H7 (cell line): ENCODE measurements at places on chromosomes 4 and X. TPM values are rescaled to one million over a fixed set of nuclear protein-coding genes. Genes with fewer than 3 reads are reported as not detected.

PFKFB1 gene
- 0.07 and 0.14 TPM in 2 replicates for total RNA-seq

CYTL1 gene
- total RNA-seq, result 1.5 and 3.5 TPM in 2 replicates

USP27X gene
- total RNA-seq, result 2.5 and 4.1 TPM in 2 replicates

TMPRSS11D gene
- not detected in 2 replicates for total RNA-seq

REPS2 gene
- total RNA-seq, result 0.31 and 1.1 TPM in 2 replicates

SOD3 gene
- 0.07 and 1.3 TPM in 2 replicates for total RNA-seq

MAGED4B gene
- 5.1 and 25.0 TPM in 2 replicates for total RNA-seq

CCKAR gene
- not detected in 2 replicates for total RNA-seq

TNIP2 gene
- total RNA-seq, result 44.6 and 51.3 TPM in 2 replicates

CSAG2 gene
- 0.28 TPM in 1 of 2 replicates, not detected in the other for total RNA-seq

UBE2D3 gene
- 437 and 446 TPM in 2 replicates for total RNA-seq

ARAF gene
- 34.4 and 38.2 TPM in 2 replicates for total RNA-seq

EPGN gene
- not detected in 2 replicates for total RNA-seq

RNF212 gene
- total RNA-seq, result 28.0 and 59.8 TPM in 2 replicates

MBNL3 gene
- total RNA-seq, result 2.5 and 5.1 TPM in 2 replicates

ZNF280C gene
- total RNA-seq, result 52.7 and 65.0 TPM in 2 replicates

ZIC3 gene
- 114 and 140 TPM in 2 replicates for total RNA-seq

FAT1 gene
- total RNA-seq, result 83.9 and 108 TPM in 2 replicates

ARX gene
- not detected in 2 replicates for total RNA-seq

ARHGAP4 gene
- 39.4 and 51.3 TPM in 2 replicates for total RNA-seq

AKAP14 gene
- total RNA-seq, result not detected in 2 replicates

MAGED4 gene
- total RNA-seq, result 54.0 and 69.7 TPM in 2 replicates

CXCL8 gene
- not detected in 2 replicates for total RNA-seq

SMIM10 gene
- 2.3 and 3.0 TPM in 2 replicates for total RNA-seq

SPANXB1 gene
- not detected in 2 replicates for total RNA-seq

NXF2 gene
- 0.11 TPM in 1 of 2 replicates, not detected in the other for total RNA-seq

TEX13D gene
- total RNA-seq, result 0.04 TPM in 1 of 2 replicates, not detected in the other

TSR2 gene
- 16.2 and 16.3 TPM in 2 replicates for total RNA-seq

PRIMPOL gene
- 8.5 and 10.4 TPM in 2 replicates for total RNA-seq

FAM9C gene
- total RNA-seq, result 0.07 and 0.18 TPM in 2 replicates

DCAF8L2 gene
- not detected in 2 replicates for total RNA-seq

HSFX4 gene
- not detected in 2 replicates for total RNA-seq

MCF2 gene
- 1.1 and 2.3 TPM in 2 replicates for total RNA-seq

MAPK10 gene
- total RNA-seq, result 11.6 and 13.7 TPM in 2 replicates

SYP gene
- total RNA-seq, result 1.7 and 1.9 TPM in 2 replicates

IQSEC2 gene
- 13.4 and 16.9 TPM in 2 replicates for total RNA-seq

SPARCL1 gene
- total RNA-seq, result 0.48 and 0.81 TPM in 2 replicates

JADE3 gene
- total RNA-seq, result 16.0 and 18.7 TPM in 2 replicates

ARAP2 gene
- 0.41 and 1.7 TPM in 2 replicates for total RNA-seq

IQCM gene
- 0.17 and 0.18 TPM in 2 replicates for total RNA-seq
